ENCODE measurements at places on chromosomes 3 and 15.

- DNase-seq, result no peak
These were observed 28.2 kb upstream of the PDZRN3 start for GRCh38 chr3:73652896-73653295.

DNA sequence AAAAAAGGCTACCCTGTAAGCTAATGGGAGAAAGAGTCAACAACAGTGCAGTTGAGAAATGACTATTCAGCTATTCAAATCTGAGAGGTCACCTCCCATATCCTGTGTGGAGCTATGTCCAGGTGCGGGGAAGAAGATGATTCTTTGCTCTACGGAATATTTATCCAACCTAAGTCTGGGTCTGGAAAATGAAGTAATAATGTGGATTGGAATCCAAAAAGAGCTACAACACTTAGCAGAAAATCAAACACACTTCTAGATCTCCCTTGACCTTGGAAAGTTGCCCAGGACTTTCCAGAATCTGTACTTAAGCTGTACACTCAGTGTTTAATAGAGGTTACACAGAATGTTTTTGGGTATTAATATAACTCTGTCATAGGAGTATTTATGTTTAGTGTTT is 251.9 kb downstream of the NAALADL2 start:
- DNase-seq, result no peak

DNA sequence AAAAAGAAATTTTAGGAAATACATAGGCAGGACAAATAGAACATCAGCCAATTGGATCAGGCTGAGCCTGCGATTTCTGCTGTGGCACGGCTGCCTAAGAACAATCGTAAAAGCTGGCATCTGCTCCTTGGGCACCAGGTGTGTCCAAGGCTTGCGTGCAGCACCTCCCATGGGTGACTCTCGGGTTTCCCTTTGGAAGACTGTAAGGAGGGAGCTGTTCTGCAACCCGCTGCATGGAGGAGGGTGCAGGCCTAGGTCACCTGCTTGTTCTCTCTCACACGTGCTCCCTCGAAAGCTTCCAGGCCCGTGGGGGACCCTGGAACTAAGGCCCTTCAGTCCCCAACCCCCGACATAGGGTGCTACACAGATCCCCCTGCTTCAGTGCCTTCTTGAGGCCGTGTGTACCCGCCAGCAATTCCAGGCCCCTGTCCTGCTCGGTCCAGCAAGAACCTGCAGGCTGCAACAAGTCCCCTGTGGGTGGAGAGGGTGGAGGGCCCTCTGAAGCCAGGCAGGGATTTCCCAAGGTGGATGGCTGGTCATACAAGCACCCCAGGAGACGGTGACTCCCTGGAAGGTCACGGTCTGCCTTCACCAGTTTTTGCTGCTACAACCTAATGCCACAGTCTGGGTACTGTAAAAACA is 3.4 kb downstream of the GP9 start:
- no peak for DNase-seq

GRCh38 chr15:65209701-65210643 is 1.3 kb downstream of the CILP start:
- no peak for DNase-seq

DNA sequence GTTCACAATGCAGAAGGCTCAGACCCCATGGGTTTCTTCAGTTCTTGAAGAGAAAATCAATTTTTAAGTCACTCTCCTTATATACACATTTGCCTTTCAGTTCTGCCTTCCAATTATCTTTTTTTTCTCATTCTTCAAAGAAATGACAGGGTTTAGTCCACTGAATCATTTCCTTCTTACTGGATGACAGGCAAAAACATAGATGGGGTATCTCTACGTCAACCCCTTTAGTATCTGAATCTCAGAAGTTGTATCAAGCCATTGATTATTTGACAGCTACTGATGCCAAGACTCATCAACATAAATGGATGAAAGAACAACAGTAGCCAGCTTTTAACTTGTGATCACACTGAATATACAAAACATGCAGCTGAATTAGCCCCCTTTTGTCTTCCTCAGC is 6.5 kb downstream of the ATOSA start:
- DNase-seq, result no peak
